Fibroblast of skin of left quadriceps (primary cell): ENCODE measurements at places on chromosomes 5 and 9.

DNA sequence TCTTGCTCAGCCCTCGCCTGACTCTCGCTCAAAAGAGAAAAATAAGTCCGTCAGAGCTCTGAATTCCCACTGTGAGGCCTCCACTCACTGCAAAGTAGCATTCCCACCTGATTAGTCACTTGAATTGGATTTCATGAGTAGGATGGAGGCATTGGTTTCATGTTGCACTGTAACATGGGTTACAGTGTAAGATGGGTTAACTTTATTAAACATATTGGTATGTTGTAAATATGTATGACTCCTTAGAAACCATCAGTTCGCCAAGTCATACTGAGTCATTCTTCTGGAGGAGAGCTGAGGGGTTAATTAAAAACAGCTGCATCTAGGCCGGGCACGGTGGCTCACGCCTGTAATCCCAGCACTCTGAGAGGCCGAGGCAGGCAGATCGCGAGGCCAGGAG lies 93.8 kb upstream of the BNC2 start:
- DNase-seq = peak; percentile 99

- DNase-seq = no peak
These were observed 150.7 kb upstream of the RASA1 start for GRCh38 chr5:87116825-87117512.

- no peak for DNase-seq
These were observed 599.9 kb upstream of the ZNF608 start for GRCh38 chr5:125346316-125346715.

DNA sequence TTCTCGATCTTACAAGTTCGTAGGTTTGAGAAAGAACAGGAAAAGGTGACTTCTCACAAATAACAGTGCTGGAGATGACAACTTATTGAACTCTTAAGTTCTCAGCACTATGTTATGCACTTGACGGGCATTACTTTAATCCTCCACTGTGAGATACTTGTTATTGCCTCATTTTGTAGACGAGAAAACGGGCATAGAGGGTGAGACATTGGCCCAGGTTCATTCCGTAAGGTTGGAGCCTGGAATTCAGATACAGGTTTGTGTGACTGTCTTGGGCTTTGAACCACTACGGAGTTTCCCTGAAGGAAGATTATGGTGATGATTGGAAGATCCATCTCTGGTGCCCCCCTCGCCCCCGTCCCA lies 657 bp downstream of the MAT2B start:
- DNase-seq = no peak

- no peak for DNase-seq
These were observed 12.2 kb upstream of the GPX3 start for GRCh38 chr5:151008210-151008491.

- DNase-seq = no peak
These were observed 312.8 kb downstream of the ARHGAP26 start for GRCh38 chr5:143083006-143083405.

GRCh38 chr5:127839496-127840197 lies 136.5 kb downstream of the CCDC192 start:
- no peak for DNase-seq

- peak; percentile 22 for DNase-seq
These were observed 125.0 kb upstream of the TLE4 start for GRCh38 chr9:79446523-79447307.

- DNase-seq = no peak
These were observed 21.3 kb downstream of the FGF1 start for GRCh38 chr5:142664636-142665035.

- peak; percentile 38 for DNase-seq
These were observed 187.7 kb upstream of the POU5F2 start for GRCh38 chr5:93929131-93929530.

DNA sequence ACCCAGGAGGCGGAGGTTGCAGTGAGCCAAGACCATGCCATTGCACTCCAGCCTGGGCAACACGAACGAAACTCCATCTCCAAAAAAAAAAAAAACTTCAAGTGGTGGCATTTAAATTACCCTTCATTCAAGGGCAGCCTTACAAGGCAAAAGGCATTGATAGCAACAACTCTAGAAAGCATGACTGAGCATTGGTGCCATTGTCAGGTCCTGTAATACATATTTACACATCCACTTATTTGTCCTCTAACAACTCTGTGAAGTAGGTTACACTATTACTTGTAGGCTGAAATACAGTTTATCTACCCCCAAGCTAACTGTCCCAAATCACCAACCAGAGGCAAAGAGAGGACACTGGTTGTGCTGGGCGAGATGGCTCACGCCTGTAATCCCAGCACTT lies 52.7 kb upstream of the LARP1 start:
- no peak for DNase-seq
